ENCODE measurements at places on chromosomes 3 and 15.

DNA sequence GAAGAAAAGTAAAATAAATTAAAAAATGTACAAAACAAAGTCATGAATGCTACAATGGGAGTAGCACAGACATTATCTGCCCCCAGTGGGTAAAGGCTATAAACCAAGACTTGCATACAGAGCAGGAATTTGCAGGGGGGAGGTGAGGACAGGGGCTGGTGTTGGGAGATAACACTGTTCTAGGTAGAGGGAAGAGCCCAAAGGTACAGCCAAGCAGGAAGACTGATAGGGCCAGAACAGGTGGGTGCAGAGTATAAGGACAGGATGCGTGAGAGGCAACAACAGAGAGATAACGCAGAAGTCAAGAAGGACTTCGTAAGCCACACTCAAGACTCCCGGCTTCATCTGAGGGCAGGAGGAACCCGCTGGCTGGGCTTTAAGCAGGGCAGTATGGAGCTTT, 146.5 kb downstream of the CTNNB1 start:
- DNase-seq = no peak

- DNase-seq = no peak
Measured at GRCh38 chr3:72580900-72581299, 267.3 kb downstream of the SHQ1 start.

- DNase-seq = no peak
Measured at GRCh38 chr15:76978522-76979330, 16.2 kb upstream of the PSTPIP1 start.

GRCh38 chr3:963755-964154, 129.1 kb upstream of the CNTN6 start:
- DNase-seq = no peak

- DNase-seq = no peak
Measured at GRCh38 chr3:171936191-171936841, 93.2 kb downstream of the TMEM212 start.

DNA sequence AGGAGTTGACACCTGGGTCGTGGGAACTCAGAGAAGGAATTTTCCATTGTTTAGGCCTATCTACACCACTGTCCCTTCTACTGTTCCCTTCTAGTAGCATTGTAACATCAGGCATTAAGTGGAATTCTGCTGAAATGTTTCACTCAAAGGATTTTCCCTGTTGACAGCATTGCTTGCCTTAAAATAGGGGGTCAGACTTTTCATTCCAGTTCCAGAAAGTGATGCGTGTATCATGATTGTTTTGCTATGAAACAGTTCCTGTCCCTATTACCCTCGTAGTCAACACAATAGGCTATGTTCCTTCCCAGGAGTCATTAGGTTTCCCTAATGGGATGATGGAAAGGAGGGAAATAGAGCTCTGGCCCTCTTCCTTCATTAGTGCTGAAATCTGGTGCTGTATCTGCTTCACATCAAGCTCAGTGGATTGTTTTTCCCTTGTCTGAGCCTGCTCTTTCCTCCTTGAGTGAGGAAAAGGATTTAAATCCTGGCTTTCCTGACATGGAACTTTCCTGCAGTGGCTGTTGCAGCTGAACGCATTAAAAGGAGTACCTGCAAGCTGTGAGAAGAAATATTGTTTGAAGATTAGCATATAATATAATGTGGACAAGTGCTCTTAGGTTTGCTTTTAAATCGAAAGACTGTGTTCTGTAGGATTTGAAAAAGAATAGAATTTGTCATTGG, 195.9 kb downstream of the KLHL25 start:
- no peak for DNase-seq

GRCh38 chr15:49696433-49696832, 75.6 kb downstream of the DTWD1 start:
- DNase-seq = no peak

DNA sequence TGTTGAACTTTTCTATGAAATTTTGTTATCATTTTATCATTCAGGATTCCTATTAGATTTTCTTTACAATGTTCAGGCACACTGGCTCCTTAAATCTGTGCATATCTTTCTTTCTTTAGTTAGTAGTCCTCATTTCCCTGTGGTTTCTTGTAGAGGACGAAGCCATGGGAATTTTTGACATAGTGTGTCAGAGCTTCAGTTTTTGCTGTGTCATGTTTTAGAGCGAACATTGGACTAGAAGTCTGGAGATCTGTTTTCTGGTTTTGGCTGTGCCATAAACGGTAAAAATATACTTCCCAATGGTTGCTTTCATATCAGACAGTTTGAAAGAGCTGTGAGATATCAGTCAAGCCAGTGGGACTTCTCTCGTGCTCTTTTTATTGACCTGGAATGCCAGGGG, 105.2 kb downstream of the CHCHD4 start:
- DNase-seq = no peak

DNA sequence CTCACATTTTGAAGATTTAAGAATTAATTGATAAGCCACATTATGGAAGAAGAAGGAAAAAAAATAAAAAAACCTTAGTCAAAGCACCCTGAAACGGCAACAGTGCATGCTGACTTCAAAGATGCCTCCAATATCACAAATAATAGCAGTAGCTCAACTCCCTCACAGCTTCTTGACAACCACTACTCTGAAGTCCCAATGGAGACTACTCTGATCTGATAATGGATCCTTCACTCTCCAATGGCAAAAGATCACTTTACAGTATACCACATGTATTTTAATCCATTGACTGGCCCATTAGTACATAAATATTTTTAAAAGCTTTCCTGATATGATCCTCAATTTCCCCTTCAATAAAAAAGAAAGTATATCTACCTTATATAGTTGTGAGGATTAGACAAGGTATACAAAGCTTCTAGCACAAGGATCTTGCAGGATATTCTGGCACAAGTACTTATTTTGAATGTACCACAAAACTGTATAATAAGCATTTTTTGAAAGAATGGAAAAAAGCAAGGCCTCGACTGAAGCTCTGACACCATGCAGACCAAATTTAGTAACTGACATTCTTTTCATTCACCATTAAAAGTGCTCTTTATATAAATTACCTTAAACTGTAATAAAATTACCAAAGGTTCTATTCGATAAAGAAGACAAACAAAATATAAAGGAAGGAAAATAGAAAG, 91.9 kb downstream of the PEAK1 start:
- no peak for DNase-seq

DNA sequence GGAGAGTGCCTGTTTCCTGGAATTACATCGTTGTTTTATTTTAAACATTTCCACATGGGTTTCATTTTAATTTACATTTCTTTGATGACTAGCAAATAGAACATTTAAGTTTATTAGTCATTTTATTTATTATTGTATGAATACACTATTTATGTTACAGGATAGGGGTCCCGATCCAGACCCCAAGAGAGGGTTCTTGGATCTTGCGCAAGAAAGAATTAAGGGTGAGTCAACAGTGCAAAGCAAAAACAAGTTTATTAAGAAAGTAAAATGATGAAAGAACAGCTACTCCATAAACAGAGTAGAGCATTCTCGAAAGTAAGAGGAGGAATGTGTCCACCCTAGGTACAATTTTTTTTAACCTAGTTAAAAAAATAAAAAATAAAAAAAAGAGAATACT, 539.5 kb downstream of the NAALADL2 start:
- no peak for DNase-seq

- no peak for DNase-seq
Measured at GRCh38 chr3:146071632-146072031, 89.4 kb downstream of the PLOD2 start.

Measured in CD4-positive, alpha-beta T cell (primary cell).